ENCODE measurements at places on chromosomes 2 and 18.

- no peak for DNase-seq
Observed at GRCh38 chr2:122831649-122832048, 1076.2 kb downstream of the TSN start.

GRCh38 chr2:222290736-222291484 is 7.9 kb downstream of the PAX3 start:
- DNase-seq, result peak; percentile 77

- DNase-seq, result no peak
Observed at GRCh38 chr2:124662946-124663644, 638.0 kb downstream of the CNTNAP5 start.

GRCh38 chr2:86646865-86647264 is 23.2 kb upstream of the RNF103 start:
- no peak for DNase-seq

DNA sequence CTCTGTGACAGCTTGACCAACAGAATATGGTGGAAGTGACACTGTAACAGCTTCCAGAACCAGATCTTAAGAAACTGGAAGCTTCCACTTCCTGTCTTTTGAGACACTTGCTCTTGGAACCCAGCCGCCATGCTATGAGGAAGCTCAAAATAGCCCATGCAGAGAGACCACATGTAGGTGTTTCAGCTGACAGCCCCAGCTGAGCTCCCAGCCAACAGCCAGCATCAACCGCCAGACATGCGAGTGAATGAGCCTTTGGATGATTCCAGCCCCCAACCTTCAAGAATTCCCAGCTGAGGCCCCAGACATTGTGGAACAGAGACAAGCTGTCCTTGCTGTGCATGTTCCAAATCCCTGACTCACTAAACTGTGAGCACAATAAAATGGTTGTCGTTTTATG is 27.9 kb downstream of the ACVR1 start:
- no peak for DNase-seq

DNA sequence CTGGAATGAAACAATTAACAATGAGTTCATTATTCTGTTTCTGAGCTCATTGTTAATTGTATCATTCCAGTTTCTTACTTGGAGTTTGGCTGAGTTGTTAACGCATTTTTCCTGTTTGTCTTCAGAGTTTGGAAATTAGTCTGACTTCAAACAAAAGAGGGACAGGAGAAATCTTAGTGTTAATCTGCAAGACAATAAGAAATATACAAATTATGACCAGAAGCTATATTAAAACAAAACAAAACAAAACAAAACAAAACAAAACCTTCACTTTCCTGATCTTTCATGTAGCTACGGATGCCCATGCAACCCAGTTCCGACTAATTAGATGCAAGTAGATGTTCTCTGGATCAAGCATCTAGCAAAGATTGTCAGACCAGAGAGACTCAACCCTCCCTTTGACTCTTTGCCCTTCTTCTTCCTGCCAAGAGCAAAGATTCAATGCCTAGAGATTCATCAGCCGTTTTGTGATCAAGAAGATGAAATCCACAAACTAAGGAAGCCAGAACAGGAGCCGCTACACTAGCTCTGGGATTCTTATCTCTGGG is 686.2 kb upstream of the FSHR start:
- no peak for DNase-seq

DNA sequence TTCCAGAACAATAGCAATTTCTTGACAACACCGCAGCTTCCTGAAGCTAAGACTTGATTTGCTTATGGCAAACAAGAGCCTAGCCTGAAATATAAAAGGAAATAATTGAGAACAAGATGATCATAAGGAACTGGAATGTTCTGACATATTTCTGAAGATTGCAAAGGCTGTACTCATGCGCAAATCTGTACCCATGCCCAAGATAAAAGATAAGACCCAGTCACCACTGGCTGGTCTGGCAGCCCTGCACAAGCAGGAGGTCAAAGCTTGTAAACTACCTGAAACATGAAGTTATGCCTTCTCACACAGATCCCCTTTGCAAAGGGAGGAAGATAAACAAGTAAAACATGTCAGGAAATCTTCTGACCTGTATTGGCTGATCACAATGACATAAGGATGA is 160.8 kb upstream of the GYPC start:
- DNase-seq, result no peak

GRCh38 chr18:22432657-22433137 is 15.0 kb upstream of the CTAGE1 start:
- DNase-seq, result no peak

DNA sequence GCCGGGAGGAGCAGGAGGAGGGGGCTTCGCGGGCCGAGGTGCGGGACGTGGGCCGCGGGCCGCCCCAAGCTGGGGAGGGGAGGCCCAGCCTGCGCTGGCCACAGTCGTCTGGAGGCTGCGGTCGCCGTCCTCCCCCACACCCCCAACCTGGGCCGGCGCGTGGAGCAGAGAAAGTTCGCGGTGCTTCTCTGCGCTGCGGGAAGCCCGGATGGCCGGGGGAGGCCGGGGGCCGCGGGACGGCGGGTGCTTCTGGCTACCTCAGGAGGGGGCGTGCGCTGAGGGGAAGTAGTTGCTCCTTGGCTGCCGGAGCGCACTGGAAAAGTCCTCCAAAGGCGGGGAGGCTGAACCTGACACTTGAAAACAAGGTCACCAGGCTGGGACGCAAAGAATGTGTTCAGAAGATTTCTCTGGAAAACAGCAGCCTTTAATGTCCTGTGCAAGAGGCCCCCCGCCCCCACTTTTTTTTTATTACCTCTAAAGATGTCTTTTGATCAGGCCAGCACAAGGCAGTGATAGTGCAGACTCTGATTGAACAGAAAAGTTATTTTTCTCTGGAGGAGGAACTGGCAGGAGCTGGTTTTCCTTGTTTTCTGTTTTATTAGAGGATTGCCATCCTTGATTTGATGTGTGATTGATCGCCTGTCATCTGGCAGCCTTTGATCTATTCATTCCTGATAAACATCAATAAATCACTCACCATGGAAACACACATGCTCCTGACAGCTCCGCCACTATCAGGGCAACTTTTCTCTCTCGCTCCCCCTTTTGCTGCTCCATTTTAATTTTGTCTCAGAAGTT is 1.6 kb downstream of the TSHZ1 start:
- DNase-seq, result peak; percentile 42

- no peak for DNase-seq
Observed at GRCh38 chr2:103288696-103289095, 526.9 kb downstream of the TMEM182 start.

DNA sequence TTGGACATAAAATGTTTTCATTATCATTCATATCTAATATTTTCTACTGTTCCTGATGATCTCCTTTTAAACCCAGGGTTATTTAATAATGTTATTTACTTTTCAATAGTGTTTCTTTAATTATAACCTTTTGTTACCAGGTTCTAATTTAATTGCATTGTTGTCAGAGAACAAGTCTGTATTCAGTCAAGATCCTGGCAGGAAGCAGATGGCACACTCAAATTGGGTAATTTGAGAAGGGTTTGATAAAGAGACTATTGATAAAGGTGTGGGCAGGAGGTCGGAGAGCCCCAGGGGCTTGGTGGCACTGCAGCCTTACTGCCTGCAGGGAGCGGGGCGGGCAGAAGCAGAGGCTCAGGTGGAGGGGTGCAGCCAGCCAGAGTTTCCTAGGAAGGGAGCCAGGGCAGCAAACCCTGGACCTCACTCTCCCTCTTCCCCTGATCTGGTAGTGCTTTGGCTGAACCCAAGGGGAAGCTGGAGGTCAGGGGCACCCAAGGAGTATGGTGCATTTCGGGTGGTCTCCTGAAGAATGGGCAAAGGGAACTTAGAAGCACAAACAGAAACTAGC is 2.3 kb upstream of the KIF1A start:
- no peak for DNase-seq

DNA sequence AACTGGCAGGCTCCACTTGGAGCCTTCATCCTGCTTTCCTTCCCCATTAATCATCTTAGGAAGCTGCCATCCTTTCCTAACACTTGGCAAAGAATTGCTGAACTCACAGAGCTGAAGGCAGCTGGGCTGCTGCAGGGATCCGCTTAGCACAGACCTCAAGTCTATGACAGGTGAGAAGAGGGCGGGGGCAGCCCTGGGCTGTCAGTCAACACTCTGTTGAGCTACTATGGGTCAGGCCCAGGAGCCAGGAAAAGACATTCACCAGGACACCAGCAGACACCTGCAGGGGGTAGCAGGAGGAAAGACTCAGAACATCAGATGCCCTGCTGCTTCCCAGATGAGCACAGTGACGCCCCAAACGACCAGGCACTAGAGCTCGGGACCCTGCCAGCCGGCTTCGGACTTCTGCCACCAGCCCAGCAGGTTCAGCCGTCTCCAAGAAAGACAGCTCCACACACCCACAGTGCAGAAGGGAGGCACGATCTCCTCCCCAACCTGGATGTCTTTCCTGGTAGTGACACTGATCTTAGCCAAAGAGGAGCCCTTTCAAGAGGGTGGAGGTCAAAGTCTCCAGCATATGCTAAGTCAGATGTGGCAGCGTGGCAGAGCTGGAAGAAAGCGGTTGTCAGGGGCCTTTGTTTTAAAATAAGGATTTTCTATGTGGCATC is 55.2 kb downstream of the SNORC start:
- DNase-seq, result no peak

- DNase-seq, result no peak
Observed at GRCh38 chr2:49222975-49223528, 68.7 kb upstream of the FSHR start.

GRCh38 chr2:8488001-8488738 is 193.7 kb upstream of the ID2 start:
- no peak for DNase-seq

DNA sequence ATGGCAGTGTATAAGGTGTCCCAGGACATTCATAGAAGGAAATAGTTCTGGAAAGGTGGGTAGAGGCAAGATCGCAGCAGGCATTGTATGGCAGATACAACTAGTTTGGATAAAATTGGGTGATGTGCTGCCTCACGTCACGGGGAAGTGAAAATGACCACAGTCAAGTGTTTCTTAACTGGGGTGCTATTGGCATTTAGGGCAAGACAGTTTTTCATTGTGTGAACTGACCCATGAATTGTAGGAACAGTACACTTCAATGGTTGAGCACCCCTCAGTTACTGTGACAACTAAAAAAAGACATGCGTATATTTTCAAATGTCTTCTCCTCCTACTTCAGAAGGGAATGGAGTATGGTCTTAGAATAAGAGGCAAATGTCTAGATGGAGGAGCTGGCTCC is 22.3 kb upstream of the CYRIA start:
- DNase-seq, result no peak

GRCh38 chr18:75154997-75155396 is 53.9 kb downstream of the PTGR3 start:
- no peak for DNase-seq

DNA sequence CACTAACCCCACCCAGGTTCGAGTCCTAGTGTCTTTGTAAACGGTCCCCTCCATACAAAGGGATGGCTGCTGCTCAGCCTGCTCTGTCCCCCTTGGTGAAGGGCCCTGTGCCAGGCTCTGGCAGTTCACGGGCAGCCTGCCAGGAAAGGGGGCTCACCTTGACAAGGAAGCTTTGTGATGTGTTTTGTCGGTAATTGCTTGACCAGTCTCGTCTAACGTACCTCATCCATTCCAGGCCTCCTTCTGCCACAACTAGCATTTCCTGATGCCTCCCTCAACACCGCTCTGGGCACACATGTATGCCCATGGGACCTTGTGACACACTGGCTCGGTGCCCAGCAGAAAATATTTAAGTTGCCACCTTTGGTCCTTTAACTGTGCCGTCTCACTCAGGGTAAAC is 171.9 kb downstream of the KLHL29 start:
- no peak for DNase-seq

GRCh38 chr18:46715062-46715461 is 41.8 kb downstream of the ST8SIA5 start:
- no peak for DNase-seq

GRCh38 chr2:31294196-31294595 is 60.2 kb downstream of the EHD3 start:
- no peak for DNase-seq

DNA sequence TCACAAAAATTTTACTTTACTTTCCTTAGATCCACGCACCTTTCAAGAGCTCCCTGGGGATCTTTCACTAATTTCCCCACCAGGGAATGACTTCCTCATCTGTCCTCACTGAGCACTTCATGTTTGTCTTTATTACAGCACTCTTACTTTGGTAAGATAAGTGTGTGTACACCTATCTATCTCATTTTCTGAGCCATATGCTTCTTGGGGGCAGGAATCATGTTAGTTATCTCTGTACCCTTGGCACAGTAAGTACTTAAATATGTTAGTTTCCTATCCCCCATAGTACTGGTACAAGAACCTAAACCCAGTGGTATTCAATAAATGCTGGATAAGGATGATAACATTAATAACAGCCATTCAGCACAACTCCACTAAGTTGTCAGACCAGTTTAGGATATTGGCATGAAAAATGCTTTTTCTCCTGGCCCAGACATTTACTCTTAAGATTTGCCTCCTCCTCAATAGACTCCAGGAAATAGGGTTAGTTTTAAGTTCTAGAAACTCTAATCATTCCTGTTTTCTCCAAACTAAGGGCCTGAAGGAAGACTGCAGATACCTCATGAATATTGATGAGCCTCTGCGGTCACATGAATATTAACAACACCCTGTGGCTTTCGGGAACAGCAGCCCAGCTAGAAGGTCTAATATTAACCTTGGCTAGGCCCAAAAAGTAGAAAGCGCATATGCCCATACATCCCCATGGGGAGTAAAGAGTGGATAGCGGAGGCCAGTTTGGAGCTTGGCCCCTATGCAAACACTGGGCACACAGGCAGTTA is 38.2 kb downstream of the NHEJ1 start:
- no peak for DNase-seq

DNA sequence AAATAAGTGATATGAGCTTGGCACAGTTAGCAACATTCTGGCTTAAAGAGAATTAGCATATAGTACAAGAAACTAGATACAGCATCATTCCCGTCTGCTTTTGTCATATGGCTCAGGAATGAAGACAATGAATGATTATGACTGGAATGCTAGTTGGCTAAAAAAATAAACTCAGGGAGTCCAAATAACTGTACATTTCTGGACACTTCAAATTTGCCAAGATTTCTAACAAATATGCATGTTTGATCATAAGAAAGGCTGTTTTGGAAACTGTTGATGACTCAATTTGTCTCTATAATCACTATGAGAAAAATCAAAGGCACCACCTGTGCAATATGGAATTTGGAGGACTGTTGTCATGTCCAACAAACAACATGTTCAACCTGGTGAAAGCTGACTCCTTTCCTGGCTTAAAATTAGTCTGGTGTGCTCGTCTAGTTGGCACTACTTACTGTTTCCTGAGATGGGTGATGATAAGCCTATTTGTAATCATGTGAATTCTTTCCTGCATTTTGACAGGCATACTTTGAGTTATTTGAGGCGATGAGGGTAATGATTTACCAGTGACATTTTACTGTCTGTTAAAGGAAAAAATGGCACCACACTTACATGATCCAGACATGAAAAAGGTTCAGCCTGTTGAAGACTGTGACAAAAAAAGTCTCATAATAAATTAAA is 133.9 kb upstream of the CDH20 start:
- no peak for DNase-seq

Data from neural crest cell (in vitro differentiated cells).